COLO829 (cell line): ENCODE measurements at places on chromosomes 7 and 10.

DNA sequence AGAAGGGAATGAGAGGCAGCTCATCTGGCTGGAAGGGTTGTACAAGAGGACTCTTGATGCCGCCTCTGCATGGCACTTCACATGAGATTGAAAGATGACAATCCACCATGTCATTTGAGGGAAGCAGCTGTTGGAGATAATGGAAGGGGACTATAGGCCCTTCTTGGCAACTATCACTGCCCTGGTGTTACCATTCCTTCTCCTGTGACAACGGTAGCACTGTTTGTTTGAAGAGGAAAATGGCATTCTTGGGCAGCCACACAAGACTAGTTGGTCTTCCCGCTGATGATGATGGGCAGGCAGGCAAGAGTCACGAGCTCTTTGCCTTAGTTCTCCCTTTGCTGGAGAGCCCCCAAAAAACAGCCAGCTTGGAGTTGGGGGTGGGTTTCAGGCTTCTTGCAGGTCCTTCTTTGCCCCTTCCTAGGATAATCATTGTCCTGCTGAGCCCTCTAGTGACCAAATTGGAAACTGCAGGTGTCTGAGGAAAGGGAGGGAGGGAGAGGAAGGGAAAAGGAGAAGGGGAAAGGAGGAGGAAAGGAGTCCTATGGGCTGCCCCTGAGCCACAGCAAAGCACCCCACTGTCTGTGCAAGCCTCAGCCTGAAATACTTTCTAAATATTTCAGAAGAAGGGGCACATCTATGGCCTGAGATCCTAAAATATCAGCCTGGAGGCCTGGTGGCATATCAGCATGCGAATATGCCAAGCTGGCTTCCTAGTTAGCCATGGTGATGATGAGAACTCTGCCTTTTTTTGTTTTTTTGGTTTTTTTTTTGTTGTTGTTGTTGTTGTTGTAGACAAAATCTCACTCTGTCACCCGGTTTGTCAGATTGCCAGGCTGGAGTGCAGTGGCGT lies 165.6 kb upstream of the KMT2E start:
- peak; percentile 90 for DNase-seq

- DNase-seq, result no peak
These were observed 27.2 kb downstream of the HIPK2 start for GRCh38 chr7:139750459-139751095.

- DNase-seq, result no peak
These were observed 25.9 kb downstream of the ADAMTS14 start for GRCh38 chr10:70698211-70698610.

- no peak for DNase-seq
These were observed 114.5 kb upstream of the PRKCQ start for GRCh38 chr10:6694447-6695140.

DNA sequence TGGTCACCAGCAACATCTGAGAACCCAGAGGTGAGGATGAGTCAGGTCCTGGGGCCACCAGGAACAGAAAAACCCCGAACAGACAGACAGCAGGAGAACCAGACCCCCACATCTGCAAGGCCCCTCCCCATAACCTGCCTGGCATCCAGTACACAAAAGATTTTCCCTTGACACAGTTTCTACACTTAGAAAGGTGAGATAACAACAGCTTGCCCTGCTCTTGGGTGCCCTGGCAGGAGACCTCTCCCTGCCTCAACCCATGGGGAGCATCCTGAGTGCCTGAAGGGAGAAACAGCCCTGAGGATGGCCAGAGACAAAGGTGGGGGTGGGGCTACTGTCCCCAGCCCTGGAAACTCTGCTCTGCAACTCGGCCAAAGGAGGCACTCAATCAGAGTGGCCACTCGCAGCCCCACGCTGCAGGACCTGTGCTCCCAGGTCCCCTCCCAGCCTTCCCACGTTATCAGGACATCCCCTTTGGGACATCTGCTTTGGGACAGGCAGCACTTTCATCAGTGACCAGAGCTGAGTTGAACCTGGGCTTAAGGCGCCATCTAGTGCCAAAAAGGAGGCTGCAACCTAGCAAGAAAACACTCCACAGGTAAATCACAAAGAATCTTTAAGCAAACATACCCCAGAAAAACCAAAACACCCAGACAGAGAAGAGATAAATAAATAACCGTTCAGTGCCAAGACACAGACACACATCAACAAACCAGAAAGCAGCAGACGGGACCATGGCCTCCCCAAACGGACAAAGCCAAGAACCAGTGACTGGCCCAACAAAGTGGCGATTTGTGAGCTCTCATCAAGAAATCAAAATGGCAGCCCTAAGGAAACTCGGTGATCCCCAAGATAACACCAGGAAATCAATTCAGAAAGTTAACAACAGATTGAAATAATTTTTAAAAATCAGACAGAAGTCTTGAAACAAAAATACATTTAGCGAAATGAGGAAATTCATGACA lies 233.7 kb downstream of the PTPRN2 start:
- no peak for DNase-seq

DNA sequence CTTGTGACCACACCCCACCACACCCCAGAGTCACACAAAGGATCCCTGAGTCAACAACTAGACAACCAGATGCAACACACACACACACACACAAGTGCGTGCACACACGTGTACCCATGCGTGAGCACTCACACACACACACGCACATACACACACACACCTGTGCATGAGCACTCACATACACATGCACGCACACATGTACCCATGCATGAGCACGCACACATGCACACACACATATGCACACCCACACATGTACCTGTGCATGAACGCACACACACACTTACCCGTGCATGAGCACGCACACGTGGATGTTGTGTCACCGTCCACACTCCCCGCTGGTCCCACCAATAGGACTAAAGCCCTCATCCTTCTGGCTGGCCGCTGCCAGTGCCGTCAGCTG lies 60.4 kb downstream of the HTR5A start:
- DNase-seq, result no peak

DNA sequence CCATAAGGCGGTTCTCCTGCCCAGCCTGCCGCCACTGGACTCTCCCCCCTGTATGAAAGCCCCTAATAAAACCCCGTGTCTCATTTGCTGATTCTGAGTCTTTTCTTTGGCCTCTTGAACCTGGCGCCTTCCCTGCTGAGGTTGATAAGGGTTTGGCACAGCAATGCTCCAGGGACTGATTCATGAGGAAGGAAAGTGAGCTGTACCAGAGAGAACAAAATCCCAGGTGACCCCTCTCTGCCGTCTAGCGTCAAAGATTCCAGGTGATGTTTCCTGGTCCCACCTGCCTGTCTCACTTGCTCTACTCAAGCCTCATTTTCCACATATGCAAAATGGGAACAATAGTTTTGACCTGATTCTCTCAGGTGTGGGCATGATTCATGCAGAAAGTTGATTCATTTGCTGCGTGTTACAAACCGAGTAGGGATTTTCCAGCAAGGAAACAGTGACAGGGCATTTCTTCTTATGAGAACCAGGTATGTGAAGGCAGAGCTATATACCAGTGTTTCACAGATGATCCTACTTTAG lies 730.6 kb upstream of the IGFBP3 start:
- DNase-seq, result no peak

DNA sequence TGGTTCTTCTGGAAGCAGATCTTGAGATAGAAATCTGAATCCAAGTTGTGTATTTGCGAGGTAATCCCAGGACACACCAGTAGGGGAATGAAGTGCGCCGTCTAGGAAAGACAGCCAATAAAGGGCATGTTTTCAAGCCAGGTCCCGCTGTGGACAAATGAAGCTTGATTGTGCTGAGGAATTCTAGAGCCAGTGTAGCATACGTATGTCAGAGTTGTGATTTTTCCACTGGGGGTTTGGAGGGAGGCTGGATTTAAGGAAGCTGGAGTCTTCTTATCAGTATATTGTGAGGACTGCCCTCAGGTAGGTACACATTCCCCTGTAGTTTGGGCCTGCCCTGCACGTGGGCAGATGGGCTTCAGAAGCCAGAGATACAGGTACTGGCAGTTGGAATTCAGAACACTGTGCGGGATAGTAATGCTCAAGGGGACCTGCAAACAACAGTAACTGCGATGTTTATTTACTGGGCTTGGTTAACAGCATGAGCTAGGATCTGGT lies 50.9 kb downstream of the GALNT11 start:
- peak; percentile 13 for DNase-seq

DNA sequence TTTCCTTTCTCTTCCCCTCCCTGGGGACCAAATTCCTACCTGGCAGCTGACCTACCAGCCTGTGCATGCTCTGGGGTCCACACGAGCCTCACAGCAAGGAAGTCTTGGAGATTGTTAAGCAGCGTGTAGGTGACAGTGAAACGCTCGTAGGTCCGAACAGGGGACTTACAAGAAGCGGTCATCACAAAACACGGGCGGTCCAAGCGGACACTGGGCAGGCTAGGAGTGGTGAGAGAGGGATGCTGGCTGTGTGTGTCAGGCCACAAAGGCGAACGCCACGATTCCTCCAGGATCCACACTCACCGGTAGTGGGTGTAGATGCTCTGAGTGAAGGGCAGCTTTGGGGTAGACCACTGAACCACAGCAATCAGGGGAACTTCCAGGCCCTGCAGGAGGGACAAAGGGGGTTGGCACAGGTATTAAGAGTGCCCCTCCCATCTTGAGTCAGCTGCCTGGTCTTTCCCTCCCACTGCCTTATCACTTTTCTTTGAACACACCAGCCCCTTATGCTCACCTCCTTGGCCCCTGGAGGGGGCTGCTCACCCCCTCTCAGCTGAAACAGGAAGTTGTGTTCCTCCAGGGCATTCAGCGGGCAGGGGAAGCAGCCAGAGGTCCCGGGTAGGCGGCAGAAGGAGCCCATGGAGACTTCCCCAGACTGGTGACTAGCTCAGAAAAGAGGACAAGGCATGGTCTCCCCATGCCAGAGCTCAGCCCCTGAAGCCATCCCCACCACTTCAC lies 2.0 kb downstream of the TRAPPC14 start:
- no peak for DNase-seq

DNA sequence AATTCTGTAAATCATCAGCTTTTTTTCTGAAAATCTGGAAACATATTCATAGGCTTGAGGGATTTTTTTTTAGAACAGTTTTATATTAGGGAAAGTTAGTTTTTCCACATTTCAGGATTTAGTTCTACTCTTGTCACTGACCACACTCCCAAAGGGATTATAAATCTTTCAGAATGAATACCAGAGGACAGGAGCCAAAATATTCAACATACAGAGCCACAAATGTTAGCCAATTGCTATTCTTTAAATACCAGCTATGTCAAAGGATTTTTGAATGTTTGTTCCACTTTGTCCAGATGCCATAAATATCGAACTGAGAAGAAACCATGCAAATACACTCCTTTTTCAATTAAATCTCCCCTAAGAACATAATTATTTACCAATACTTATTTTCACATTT lies 50.7 kb downstream of the ODAD2 start:
- no peak for DNase-seq

- DNase-seq, result no peak
These were observed 110.8 kb downstream of the ARHGAP22 start for GRCh38 chr10:48494073-48494472.

DNA sequence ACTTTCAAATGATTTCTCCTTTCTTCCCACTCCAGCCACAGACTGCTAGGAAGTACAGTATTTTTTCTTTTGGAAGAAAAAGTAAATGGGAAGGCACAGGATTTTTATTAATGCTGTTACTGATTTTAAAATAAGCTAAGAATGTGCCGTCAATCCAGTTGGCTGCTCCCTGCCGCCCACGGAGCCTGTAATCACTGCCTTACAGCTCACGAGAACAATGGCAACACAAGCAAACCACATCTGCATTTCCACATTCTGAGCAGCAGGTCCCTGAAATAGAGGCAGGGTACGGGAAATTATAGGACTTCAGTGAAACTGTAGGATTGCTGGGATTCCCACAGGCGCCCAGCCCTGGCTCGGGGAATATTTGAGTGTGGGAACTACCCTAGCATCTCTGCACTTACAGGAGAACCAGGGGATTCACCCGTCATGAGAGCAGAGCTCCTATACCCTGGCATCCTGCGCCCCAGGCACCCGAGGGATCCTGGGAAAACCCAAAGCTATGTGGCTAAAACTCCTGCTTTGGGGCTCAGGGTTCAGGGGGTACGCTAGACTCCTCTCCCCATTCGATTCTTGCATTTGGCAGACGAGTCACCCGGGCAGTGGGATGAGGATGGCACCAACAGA lies 72.9 kb upstream of the TNS3 start:
- peak; percentile 62 for DNase-seq

GRCh38 chr10:47036771-47037170 lies 125.5 kb downstream of the PTPN20 start:
- no peak for DNase-seq

GRCh38 chr7:2864204-2864985 lies 20.3 kb upstream of the GNA12 start:
- DNase-seq, result no peak

DNA sequence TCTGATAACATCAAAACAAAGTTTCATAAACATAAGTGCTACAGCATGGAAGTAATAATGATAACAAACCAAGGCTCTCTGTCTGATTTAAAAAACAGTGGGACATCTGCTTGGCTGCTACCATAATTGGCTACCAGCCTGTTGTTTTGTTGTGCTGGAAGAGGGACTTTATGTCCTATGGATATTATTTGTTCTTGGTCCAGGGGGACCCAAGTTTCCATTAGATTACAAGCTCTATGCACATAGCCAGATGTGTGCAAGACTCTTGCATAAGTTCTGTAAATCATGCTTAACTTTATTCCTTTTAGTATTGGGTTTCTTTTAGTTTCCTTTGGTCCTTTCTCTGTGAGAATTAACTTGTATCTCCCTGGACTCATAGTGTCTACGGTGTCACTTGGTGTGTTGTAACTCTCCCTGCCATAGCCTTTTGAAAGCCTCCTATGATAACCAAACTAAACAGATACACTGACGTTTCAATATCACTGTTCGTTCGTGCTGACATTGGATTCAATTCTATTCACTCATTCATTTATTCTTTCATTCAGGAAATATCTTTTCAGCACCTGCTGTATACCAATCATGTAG lies 41.4 kb upstream of the CD36 start:
- no peak for DNase-seq

- DNase-seq, result no peak
These were observed 21.6 kb downstream of the CREB3L2 start for GRCh38 chr7:137980308-137980707.

DNA sequence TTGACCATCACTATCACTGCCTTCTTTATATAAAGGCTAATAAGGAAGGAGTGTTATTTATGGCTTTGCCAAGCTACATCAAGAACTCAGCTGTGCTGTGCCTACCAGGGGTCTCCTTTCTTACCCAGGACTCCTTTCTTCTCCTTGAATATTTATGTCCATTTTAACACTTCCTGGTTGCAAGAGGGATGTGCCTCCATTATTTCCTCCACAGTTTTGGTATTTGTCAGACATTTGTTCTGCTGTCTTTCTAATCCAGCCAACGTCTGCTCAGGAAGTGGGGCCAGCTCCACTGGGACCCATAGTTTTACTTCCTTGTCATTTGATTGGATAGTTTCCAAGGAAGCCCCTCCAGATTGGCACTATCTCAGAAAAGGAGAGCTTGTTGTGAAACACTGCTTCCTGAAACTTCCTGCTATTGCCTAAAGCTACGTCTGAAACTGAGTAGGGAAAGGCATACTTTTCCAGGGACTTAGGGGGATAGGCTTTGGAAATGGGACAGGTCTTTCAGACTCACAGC lies 6.6 kb upstream of the STRIP2 start:
- DNase-seq, result no peak

DNA sequence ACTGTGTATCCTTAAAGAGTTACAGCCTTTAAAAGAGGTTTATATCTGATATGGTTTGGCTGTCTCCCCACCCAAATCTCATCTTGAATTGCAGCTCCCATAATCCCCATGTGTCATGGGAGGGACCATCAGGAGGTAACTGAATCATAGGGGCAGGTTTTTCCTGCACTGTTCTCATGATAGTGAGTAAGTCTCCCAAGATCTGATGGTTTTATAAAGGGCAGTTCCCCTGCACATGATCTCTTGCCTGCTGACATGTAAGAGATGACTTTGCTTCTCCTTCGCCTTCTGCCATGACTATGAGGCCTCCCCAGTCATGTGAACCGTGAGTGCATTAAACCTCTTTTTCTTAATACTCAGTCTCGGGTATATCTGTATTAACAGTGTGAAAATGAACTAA lies 9.7 kb downstream of the RTKN2 start:
- DNase-seq, result no peak
